GM23338 (cell line): ENCODE measurements at places on chromosomes 3 and 15. TPM values are rescaled to one million over a fixed set of nuclear protein-coding genes. Genes with fewer than 3 reads are reported as not detected.
A peak's percentile ranks its signal among the peaks of the same experiment; 100 is the strongest.

GRCh38 chr15:76866716-76867321 is 38.3 kb downstream of the SCAPER start:
- no peaks in the 10 kb centered on the region for H3K4me1 ChIP-seq
- H3K36me3 ChIP-seq: no peaks in the 10 kb centered on the region
- H3K27ac ChIP-seq: no peak overlapping the region
- DNase-seq: peak; percentile 43
- no peak overlapping the region for H3K4me3 ChIP-seq

The ROBO2 gene
- total RNA-seq: 4.3 and 7.8 TPM in 2 replicates

- no peak for DNase-seq
- H3K4me1 ChIP-seq: peaks cover 6% of the 10 kb centered on the region
- no peaks in the 10 kb centered on the region for H3K36me3 ChIP-seq
These were observed 16.7 kb upstream of the MYH15 start for GRCh38 chr3:108527109-108527508.

- H3K36me3 ChIP-seq: peaks cover 6% of the 10 kb centered on the region; the same call in 1 of the 2 replicates
- no peak overlapping the region for H3K4me3 ChIP-seq
- no peaks in the 10 kb centered on the region for H3K27me3 ChIP-seq
- H3K27ac ChIP-seq: no peak overlapping the region
- no peak for DNase-seq
These were observed 53.6 kb upstream of the TRPM1 start for GRCh38 chr15:31155151-31155550.

- H3K4me1 ChIP-seq: peaks cover 13% of the 10 kb centered on the region; the same call in 1 of the 2 replicates
- no peak for DNase-seq
- H3K4me3 ChIP-seq: no peak overlapping the region
- H3K27me3 ChIP-seq: no peaks in the 10 kb centered on the region
- H3K27ac ChIP-seq: no peak overlapping the region
These were observed 58.7 kb downstream of the FGD5 start for GRCh38 chr3:14877469-14877868.

- no peaks in the 10 kb centered on the region for H3K36me3 ChIP-seq
- H3K27me3 ChIP-seq: peaks cover 13% of the 10 kb centered on the region; the same call in 1 of the 2 replicates
- DNase-seq: no peak
- H3K4me1 ChIP-seq: peaks cover 31% of the 10 kb centered on the region
- no peak overlapping the region for H3K4me3 ChIP-seq
- no peak overlapping the region for H3K27ac ChIP-seq
These were observed 194.7 kb downstream of the ADAMTS9 start for GRCh38 chr3:64493149-64493548.

The GOLGA8S gene
- total RNA-seq: not detected in 2 replicates
